Activated CD4-positive, alpha-beta T cell treated with anti-CD3 and anti-CD28 coated beads for 24 hours (primary cell): ENCODE measurements at places on chromosomes 13 and 19.
A peak's percentile ranks its signal among the peaks of the same experiment; 100 is the strongest.

DNA sequence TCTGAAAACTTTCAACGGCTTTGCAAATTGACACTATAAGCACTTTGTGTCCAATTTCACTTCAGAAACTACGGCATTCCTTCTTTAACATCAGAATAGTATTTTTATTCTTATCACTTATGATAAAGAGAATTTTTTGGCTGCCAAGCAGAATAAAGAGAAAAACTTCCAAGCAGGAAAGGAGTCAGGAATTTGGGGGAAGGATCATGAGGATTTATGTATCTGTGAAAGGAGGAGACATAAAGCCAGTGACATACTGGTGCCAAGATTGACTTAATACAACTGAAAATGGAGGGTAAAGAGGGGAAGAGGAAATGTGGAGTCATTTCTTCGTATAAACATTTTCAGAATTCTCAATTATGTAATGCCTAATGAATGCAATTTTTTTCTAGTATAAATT, 94.7 kb downstream of the RBM26 start:
- DNase-seq: no peak

GRCh38 chr19:40337594-40337993, 10.6 kb downstream of the C19orf47 start:
- DNase-seq: no peak

- no peak for DNase-seq
Measured at GRCh38 chr13:43720780-43721397, 65.9 kb downstream of the ENOX1 start.

DNA sequence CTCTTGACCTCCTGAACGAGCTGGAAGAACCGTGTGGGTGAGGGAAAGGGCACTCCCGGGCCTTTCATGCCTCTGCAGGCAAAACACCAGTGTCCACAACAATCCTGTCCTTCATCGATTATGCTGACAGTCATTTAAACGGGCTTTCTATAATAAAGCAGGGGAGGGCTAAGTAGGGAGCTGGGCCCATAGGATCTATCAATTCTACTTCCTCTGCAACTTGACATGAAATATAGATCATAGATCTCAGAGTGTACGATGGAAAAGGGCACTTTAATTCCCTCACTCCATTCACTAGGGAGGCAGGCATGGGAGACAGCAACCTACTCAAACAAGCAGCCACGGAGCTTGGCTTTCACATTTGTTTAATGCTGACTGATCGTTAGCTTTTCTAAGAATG, 55.8 kb upstream of the WASF3 start:
- DNase-seq: no peak

- DNase-seq: no peak
Measured at GRCh38 chr13:88544836-88545235, 873.7 kb downstream of the SLITRK5 start.

- peak; percentile 84 for DNase-seq
Measured at GRCh38 chr19:12965017-12965811, 4.2 kb upstream of the DAND5 start.

DNA sequence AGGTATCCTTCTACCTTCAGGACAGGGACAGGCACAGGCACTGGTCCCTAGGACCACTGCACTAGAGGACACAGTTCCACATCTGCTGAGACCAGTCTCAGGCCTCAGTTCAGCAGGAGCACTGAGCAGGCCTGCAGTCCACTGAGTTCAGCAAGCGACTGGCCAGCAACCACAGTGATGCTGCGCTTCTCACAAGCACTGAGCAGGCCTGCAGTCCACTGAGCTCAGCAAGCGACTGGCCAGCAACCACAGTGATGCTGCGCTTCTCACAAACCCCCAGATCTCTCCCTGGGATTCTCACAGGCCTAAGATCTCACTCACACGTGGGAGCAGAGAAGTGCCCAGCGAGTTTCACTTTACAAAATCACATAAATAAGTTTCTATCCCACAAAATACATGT, 140.6 kb downstream of the IRS2 start:
- no peak for DNase-seq

- no peak for DNase-seq
Measured at GRCh38 chr19:57053401-57053800, 66.4 kb upstream of the USP29 start.

GRCh38 chr13:25447396-25447795, 75.6 kb downstream of the ATP8A2 start:
- DNase-seq: no peak

GRCh38 chr19:11626252-11626651, 29.0 kb downstream of the ZNF627 start:
- DNase-seq: no peak

- DNase-seq: no peak
Measured at GRCh38 chr13:18978447-18978846, 203.2 kb downstream of the TUBA3C start.

DNA sequence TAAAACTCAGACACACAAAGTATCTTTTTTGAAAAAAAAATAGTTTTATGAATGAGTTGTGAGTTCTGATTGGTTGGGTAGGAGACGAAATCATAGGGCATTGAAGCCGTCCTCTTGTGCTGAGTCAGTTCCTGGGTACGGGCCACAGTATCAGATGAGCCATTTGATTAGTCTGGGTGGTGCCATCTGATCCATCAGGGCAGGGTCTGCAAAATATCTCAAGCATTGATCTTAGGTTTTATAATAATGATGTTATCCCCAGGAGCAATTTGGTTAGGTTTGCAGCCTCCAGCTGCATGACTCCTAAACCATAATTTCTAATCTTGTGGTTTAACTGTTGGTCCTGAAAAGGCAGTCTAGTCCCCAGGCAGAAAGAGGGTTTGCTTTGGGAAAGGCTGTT, 1310.6 kb downstream of the SLITRK1 start:
- DNase-seq: no peak

DNA sequence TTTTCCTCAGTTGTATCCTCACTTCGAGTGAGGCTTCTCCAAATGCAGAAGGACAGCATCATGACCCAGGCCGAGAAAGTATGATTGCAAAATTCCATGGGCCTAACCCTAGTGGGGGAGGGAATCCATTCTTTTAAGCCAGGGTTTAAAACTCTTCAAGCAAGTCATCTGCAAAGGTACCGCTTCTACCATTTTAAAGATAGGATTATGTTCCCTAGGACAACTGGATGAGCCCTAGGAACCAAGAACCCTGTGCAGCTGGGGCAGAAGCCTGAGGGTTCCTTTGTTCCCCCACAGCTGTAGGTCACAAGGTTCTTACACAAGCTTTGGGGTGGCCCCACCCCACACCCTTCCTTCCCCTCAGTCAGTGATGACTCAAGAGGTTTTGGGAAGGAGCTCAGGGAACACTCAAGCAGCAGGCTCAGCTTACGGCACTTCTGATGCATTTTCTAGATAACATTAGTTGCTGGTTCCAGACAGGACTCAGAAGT, 13.5 kb downstream of the ARL11 start:
- DNase-seq: no peak

DNA sequence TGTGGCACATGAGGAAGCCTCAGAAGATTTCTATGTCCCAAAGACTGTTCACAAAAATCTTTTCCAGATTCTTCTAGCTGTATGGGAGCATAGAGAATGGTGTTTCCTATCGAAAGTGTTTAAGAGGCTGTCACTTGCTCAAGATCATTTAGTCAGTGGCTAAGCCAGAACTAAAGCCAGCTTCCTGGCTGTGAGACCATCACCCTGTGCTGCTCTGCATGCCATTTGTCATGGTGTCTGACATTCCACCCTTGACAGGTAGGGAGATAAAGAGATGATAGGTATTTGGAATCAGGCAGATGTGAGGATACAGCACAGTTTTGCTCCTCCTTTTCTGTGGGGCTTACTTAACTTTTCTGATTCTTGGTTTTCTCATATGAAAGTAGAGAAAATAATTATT, 177.3 kb downstream of the DNAJC15 start:
- DNase-seq: no peak

DNA sequence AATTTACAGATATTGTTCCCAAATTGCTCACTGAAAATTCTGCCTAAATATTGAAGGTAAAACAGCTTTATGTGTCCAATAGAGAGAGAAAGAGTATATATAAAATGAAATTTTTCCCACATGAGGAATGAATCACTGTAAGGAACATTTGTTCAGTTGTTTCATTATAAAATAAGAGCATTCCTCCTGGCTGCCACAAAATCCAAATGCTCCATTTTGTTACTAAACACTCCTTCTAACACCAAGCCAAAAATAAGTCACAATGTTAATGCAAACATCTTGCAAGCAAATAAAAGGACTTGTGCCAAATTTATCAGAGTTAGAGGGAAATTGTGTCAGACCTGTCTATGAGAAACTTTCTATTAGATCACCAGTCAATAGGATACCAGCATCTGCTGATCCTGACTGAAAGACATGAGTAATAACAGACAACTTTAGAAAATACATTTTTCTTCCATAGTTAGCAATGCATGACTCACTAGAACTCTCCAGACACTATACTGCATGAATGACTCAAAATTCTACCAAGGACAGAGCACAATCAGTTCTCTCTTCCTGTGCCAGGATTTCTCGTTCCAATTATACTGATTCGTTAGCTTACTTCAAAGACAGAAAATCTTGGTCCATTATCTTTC, 83.5 kb upstream of the FNDC3A start:
- DNase-seq: no peak

- DNase-seq: no peak
Measured at GRCh38 chr13:96730676-96731075, 263.6 kb downstream of the OXGR1 start.

DNA sequence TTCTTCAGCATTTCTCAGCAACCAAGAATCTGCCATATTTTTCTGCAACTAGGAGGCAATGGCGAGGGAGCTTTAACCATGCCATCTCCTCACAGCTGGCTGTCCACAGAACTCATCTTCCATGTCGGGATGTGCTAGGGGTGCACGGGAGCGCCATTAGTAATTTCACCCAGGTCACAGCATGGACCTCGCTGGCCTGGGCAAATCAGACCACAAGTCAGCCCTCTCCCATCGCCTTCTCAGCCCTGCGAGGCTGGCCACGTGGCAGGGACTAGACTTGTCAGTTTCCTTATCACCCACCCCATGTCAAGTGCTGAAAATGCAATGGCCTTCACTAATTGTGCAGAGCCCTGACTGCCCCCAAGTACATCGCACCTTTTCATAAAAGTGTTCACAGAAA, 15.7 kb downstream of the COL4A1 start:
- DNase-seq: no peak

DNA sequence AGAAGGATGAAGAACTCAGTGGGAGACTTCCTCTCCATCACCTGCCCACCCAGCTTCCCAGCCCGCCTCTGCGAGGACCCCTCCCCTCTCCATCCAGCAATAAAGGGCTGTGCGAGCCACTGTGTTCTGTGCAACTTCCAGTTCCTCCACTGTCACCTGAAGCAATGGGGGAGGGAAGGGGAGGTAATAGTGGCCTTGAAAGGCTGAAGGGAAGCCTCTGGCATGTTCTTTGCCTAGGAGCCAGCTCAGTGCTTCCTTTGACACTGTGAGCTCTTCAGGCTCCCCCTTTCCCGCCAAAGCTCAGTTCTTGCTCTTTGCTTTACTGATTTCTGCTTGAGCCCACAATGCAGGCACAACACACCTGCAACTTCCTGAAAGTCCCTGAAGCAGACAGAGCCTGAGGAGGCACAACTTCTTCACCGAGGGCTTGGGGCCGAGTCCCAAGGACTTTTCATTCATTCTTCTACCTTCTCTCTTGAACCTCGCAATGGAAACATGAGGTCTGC, 73.2 kb upstream of the DOCK9 start:
- no peak for DNase-seq

DNA sequence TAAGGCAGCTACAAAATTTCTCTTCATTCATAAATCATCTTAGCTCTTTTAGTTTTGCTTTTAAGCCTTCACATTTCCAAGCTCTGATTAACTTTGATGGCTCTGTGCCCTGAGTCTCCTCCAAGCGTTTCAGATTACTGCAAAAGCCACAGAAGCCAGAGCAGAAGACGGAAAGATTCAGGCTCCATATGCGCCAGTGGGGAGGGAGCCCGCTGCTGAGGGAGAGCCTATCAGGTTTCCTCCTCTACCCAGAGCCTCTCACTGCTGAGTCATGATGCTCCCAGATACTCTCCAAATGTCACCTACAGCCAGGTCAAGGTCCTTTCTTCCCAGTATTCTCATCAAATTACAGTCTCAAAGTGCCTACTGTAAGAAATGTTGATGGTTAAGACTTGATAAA, 193.6 kb downstream of the RAP2A start:
- DNase-seq: no peak

- no peak for DNase-seq
Measured at GRCh38 chr19:28956421-28956820, 256.5 kb downstream of the UQCRFS1 start.

DNA sequence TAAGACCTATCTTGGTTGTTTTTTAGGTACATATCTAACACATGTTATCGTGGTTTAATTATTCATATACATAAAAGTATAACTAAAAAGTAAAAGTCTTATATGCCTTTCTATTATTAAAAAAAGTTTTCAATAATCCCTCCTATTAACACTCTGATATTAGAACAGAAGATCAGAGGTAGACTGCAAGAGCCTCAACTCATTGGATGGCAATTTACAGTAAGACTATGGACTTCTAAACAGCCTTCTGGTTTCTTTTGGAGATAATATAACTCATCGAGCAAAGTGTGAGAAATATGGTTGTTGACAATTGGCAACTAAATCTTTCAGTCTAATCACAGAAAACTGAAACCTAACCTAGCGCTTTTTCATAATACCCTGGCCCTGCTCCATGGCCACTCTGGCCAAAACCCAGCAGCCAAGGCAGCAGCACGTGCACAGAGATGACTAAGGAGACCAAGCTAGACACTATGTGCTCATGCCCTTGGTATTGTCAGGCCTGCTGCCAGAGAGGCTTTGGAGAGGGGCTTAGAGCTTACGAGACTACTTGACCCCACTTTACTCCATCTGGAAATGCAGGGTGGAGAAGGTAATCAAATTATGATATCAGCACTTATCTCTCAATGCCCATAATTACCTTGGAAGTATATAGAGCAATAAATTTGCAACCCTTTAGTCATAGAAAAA, 40.6 kb upstream of the EEF1AKMT1 start:
- DNase-seq: no peak

DNA sequence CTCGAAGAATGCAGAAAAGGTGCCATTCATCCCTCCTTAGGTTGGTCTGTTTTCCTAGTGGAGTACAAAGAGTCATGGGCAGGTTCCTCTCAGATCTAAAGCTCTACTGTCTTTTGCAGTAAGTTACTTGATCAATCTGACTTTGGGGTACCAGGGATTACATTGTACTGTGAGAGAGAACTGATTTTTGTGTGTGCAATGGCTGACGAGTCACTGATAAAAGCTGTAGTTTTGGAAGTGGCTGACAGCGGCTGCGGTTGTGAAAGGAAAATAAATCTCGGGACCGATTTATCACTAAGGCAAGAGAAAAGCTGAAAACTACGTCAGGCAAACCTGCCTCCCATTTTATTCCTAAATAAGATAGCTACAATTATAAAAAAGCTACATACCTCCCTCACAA, 26.9 kb downstream of the UTP14C start:
- no peak for DNase-seq

GRCh38 chr19:14544977-14545715, 15.8 kb downstream of the TECR start:
- no peak for DNase-seq

- DNase-seq: no peak
Measured at GRCh38 chr13:31131470-31131961, 30.2 kb downstream of the HSPH1 start.

DNA sequence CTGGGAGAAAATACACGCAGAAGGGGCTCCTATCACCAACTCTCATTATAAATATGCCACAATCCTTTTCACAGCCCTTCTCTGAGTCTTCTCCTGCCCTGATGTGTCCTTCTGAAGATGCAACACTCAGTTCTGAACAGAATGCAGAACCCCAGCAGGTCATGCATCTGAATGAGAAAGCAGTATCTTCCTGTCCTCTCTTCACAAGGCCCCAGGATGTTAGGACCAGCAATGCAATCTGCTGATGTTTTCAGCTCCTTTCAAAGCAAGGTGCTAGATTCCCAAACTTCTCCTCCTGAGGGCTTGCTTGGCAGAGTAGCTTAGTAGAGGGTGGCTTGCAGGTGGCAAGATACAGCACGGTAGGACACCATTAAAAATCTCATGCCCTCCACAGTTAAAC, 22.3 kb upstream of the DOCK9 start:
- no peak for DNase-seq
